Uterus (tissue), 4 donors: ENCODE measurements at places on chromosomes 7 and 10.
A peak's percentile ranks its signal among the peaks of the same experiment; 100 is the strongest.

DNA sequence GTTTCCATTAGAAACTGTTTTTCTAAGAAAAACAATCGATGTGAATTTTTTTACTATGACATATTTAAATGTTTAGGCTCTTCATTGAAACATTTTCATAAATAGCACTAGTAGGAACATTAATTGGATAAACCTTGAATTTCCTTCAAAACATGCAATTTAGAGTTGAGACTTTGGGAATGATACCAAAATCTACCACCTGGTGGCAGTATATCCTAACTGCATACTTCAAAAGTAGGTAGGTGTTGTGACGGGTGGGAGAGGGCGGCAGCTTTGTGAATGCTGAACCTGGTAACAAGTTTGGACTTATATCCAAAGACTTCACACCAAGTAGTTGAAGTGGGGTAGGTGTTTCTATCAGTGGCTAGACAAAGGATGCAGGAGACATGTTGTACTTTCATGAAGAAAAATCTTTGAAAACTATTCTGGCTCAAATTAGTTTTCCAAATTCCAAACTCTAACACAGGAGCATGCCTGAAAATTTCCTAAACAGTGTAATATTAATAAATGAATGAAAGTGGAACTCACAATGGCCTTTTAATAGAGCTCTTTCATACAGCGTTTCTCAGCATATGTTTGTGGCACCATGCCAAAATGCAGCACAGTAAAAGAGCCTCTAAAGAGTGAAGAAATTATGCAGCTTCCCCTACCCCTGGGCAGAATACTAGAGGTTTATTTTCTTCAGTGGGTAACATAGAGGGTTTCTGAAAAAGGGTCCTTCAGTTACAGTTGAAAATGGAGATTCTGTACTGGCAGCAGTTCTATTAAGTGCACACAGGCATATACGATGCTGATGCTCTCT lies 201.0 kb upstream of the TPK1 start:
- DNase-seq, result no peak

GRCh38 chr10:69961881-69962745 lies 90.5 kb upstream of the MACROH2A2 start:
- no peak for DNase-seq

DNA sequence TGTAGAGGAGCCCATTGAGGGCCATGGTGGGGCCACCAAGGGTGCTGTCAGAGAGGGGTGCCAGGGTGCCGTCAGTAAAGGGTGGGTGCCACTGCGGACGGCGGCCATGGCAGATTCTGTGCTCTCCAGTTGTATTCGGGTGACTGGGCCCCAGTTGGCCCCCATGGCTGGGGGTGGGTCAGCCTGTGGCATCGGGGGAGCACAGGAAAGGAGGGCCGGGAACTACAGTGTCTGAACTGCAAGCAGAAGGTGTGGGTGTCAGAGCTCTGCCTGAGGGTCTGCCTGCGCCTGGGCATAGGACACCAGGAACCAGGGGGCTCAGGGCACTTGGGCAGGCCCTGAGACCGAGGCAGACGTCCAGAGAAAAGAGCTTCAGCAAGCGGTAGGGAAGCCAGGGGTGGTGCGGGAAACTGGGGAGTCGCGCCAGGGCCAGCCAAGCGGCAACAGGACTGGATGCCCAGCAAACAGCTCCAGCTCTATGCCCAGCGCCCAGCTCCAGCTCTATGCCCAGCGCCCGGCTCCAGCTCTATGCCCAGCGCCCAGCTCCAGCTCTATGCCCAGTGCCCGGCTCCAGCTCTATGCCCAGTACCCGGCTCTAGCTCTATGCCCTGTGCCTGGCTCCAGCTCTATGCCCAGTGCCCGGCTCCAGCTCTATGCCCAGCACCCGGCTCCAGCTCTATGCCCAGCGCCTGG lies 502.3 kb upstream of the FOXK1 start:
- no peak for DNase-seq

GRCh38 chr7:150400788-150401423 lies 21.8 kb downstream of the ZNF775 start:
- no peak for DNase-seq

DNA sequence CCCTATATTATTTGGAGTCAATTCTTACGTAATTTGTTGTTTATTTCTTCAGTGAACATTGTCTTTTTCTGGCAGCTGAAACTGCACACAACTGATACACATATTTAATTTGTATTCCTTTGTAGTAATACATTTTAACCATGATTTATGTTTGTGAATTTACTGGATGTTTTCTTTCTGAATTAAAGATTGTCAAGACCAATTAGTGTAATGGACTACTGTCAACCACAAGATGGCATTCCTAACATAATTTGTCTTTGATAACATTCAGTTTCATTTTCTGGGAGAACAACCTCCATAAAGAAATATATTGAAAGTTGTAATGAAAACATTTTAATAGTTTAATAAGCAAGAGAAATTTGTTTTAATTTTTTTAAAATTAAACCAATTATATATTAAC lies 10.1 kb downstream of the THNSL1 start:
- no peak for DNase-seq

DNA sequence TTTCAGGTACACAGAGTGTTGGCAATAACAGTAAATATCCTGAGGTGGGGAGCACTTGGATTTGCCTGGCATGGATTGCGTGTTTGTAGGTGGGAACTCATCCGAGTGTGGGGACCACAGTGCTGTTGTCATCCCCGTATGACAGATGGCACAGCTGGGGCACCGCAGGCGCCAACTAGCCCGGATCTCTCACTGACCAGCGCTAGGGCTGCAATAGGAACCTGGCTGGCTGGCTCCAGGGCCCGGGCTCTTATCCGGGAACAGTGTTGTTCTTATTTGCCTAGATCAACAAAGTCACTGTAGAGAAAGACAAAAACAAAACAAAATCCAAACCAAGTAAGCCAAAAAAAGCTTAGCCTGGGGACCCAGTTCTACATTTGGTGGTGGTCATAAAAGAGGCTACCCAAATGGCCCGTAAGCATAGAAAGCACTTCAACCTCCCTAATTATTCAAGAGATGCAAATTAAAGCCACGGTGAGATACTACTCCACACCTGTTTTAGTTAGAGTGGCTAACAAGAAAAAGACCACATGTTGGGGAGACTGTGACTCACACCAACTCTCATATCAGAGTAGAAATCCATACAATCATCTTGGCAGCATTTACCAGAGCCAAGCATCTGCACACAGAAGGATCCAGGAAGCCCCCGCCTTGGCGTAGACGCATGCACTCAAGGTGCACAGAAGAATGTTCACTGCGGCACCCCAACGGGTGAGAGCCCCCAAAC lies 27.2 kb upstream of the PFKFB3 start:
- DNase-seq, result no peak

DNA sequence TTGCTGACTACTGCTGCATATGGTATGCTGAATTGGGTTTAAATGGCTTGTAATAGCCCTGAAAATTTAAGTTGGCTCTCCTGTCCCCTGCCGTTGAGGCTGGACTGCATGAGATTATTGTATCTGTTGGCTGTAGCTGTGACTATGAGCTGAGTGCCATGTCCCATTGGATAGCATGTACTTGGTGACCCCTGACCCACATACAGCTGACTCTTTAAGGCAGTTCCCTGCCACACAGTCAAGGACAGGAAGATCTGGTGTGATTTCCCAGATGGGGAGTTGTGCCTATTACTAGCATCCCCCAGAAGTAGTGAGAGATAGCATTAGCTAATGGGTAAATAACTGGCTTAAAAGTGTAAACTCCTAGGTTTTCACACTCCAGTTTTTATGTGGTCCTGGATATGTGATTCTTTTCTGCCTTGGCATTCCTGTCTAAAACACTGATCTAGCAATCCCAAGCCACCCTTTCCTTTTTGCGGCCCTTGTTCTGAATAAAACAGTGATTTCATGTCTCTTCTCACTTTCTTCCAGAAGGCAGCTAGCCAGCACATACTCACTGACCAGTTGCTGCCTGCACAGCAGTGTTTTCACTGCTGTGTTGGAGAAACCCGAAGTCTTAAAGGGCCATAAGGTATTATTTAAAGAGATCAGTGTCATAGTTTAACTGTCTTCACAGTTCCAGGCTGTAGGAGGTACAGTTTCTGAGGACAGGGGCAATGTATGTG lies 35.9 kb downstream of the LRRC4 start:
- DNase-seq, result no peak

- DNase-seq, result no peak
These were observed 130.5 kb upstream of the C1QL3 start for GRCh38 chr10:16652154-16652553.

DNA sequence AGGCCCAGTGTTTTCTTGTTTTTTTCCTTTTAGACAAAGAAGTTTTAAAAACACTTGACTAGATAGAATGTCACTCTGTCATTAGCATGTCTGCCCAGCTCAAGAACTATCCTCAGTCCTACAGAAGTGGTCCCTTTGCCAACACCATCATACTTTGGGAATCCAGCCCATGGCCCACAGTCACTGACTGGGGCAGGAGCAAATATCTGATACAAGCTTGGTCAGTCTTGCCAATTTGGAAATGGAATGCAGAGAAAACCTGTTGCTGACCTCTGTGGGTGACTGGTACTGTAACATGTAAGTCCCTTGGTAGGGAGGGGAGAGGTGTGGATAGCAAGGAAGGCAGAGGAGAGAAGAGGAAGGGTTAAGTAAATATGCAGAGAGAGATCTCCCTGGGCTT lies 47.8 kb downstream of the IPMK start:
- no peak for DNase-seq

DNA sequence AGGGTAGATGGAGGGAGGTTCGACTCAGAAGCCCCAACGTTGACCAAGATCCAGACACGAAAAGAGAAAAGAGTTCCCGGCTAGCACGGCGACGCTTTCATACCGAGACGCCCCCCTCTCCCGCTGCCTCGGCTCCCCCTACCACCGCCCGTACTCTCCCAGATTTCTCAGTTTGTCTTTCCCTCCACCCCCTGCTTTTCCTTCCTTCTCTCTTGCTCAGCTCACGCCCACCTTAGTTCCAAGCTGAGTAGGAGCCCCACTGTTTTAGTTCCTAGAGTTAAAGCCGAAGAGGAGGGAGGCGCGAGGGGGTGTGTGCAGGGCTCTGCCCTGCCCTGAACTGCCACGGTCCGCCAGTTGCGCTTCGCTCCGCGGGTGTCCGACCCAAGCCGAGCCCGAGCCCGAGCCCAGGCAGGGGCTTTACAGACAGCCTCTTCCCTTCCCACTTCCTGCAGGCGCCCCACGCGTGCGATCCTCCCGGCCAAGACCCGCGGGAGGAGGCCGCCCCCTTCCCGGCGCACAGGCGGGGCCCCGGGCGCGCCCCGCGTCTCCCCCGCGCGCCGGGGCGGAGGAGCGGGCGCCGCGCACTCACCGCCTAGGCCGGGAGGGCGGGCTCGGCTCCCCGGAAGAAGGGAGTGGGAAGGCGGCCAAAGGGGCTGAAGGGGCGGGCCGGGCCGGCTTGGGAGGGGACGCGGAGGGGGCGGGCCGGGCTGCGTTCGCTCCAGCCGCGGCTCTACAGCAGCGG lies at the start of gene EPHB6:
EPHB6 (plus strand) TSS at position 705 of the 742 bp plus-strand sequence. CDS start 8,152 bp downstream, outside the sequence.
- peak; percentile 87 for DNase-seq

DNA sequence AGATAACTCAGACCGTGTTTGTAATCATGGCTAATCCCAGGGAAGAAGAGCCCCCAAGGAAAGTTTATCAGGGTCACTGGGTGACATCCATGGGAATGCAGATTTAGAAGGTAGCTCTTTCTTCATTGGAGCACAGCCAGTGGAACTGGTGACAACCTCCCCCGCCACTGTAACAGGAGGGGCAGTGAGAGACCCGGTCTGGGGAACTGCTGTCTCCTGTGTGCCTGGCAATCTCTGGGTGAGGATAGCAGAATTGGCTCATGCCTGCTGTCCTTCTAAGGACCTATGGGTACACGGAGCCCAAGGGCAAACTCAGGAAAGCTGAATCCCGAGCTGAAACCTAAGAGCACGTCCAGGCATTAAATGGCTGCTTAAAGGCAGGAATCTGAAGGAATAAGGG lies 341.6 kb downstream of the ABCA13 start:
- DNase-seq, result no peak

GRCh38 chr10:4034907-4035598 lies 250.0 kb upstream of the KLF6 start:
- DNase-seq, result no peak

DNA sequence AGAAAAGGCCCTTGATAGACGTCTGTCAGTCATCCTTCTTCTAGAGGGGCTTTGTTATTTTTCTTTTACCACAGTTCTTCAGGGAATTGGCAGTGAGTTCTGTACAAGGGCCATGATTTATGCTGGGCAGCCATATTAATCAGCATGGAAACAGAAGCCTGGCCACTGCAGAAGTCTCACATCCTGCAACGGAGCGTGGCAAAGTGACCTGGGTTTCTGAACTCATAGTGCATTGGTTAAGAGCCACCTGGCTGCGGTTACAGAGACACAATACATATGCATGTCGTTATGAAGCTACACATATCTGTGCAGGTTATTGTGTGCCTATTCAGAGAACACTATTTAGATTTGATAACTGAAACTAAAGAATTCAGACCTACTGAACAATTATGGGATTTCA lies 419.4 kb upstream of the CELF2 start:
- no peak for DNase-seq

- DNase-seq, result no peak
These were observed 16.2 kb upstream of the COL17A1 start for GRCh38 chr10:104101902-104102301.

DNA sequence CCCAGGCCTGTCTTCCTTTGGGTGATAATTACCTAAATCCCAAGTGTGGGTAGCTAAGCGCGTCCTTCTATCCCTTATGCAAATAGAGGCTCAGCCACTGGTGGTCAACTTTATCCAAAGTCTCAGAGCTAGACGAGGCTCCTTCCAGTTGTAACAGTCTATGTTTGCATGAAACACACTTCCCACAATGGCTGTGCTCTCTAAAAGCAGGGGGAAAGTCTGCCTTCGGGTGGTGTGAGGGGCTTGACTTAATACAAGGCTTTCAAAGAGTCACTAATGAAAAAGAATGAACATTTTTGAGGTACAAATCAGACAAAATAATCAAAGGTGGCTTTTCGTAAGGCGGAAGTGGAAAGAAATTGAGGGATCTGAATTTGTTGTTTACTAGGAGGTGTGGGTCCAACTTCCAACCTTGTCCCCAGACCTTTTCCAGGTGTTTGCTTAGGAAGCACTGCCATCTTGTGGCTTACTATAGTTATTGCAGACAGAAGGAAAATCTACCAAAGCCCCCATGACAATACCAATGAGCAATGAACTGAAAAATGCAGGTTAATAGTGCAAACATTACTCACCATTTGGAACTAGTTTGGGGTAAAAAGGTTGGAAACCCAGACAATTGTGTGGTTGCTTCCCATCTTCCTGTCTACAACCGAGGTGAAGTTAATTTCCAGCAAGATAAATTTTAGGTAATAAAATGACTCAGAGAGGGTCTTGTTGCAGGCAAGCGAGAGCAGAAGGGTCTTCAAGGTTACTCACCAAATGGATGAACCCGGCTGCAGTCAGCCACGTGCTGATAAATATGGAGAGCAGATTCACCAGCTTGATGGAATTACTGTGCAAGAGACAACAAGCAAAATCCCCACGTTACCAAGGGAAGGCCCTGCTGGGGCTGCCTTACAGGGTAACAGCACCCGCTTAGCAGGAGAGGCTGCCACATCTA lies 525.7 kb downstream of the KCNMA1 start:
- DNase-seq, result no peak
